ENCODE measurements at places on chromosomes 7 and 10.

GRCh38 chr10:59393349-59393748 is 31.0 kb upstream of the FAM13C start:
- no peak for DNase-seq

DNA sequence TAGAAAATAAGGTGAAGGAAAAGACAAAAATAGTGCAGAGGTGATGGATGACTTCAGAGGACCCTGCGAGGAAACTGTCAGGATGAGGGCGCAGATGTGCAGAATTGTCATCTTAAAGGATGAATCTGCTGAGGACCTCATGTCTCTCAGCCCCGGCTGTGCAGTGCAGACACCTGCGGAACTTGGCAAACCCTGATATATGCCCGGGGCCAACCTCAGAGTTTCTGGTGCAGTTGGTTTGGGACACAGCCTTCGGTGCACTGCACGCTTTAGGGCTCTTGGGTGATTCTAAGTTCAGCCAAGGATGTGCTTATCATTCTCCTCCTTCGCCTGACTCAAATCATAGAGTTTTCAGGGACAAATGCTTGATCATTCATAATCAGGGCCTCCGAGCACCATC is 310.1 kb downstream of the TCERG1L start:
- no peak for DNase-seq

GRCh38 chr10:131833013-131833412 is 67.8 kb upstream of the PPP2R2D start:
- DNase-seq: no peak

GRCh38 chr7:55325371-55325792 is 39.8 kb upstream of the LANCL2 start:
- no peak for DNase-seq

- no peak for DNase-seq
Measured at GRCh38 chr7:149846436-149847046, 8.4 kb downstream of the ZNF862 start.

GRCh38 chr10:112278871-112279270 is 4.3 kb upstream of the TECTB start:
- DNase-seq: no peak

DNA sequence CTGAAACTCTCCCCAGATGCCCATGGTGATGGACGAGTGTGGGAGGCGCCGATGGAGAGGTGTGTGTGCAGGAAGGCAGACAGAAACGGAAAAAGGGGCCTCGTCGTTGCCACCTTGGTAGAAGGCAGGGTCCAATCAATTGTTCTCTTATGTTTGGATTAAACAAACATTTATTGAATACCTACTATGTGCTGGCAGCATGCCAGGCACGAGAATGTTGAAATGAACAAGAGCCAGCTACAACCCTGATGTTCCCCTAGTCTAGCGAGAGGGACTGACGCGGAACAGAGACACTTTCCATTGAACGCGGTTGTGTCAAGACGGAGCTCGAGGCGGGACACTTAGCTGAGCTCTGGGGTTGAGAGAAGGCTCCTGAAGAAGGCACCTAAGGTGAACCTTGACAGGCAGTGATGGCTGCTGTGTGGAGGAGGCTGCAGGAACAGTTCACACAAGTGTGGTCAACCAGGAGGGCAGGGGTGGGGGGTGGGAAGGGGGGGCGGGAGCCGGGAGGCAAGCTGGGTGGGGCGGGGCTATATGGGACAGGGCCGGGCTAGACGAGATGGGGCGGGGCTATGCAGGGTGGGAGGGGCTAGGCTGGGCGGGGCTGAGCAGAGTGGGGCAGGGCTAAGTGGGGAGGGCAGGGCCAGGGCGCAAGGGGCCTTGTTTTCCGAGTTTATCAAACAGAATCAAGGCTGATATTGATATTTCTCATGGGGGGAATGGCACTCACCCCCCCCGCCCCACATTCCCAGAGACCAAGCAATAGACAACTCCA is 181.0 kb downstream of the GATA3 start:
- no peak for DNase-seq

GRCh38 chr7:34497153-34497777 is 160.8 kb upstream of the NPSR1 start:
- DNase-seq: no peak

- no peak for DNase-seq
Measured at GRCh38 chr7:133064082-133064820, 17.6 kb downstream of the CHCHD3 start.

DNA sequence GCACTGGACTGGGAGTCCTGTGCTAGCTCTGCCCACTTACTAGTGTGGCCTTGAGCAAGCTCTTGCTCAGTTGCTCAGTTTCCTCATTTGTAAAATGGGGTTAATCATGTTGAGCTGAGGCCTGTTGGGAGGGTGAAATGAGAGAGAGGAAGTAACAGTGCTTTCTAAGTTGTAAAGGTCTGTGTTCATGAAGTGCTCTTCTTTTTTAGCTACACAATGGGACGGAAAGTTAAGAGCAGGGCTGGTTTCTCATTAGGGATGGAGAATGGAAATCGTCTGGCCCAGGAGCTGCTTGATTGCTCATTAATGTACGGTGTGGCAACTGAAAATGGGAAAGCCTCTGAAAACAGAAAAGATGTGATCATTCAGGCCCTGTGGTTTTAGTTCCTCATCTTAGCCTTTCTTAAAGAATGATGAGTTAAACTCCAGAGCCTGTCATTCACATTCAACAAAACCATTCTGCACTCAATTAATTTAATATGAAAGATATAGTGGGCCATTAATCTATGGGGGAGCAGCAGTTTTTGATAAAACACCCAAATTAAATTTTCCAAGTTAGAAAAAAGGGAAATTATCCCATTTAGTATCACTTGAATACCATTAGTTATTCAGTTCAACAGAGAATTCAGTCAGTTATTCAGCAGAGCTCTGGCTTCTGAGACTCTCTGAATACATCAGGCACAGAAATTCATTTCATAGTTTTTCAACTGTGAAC is 60.5 kb downstream of the SH2D4B start:
- no peak for DNase-seq

GRCh38 chr7:130286881-130287280 is 6.1 kb upstream of the CPA4 start:
- DNase-seq: no peak

DNA sequence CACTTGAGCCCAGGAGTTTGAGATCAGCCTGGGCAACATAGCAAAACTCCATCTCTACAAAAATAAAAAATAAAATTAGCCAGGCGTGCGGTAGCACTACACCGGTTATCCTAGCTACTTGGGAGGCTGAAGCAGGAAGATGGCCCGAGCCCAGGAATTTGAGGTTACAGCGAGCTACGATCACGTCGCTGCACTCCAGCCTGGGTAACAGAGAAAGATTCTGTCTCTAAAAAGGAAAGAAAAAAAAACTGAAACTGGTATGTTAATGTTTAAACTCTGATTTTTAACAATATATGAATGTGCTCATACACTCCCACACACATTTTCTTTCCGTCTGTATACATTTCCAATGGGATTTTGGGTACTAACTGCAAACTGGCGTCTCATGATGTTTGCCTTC is 140.6 kb upstream of the KMT2E start:
- no peak for DNase-seq

- DNase-seq: no peak
Measured at GRCh38 chr7:81447351-81447952, 322.4 kb downstream of the HGF start.

DNA sequence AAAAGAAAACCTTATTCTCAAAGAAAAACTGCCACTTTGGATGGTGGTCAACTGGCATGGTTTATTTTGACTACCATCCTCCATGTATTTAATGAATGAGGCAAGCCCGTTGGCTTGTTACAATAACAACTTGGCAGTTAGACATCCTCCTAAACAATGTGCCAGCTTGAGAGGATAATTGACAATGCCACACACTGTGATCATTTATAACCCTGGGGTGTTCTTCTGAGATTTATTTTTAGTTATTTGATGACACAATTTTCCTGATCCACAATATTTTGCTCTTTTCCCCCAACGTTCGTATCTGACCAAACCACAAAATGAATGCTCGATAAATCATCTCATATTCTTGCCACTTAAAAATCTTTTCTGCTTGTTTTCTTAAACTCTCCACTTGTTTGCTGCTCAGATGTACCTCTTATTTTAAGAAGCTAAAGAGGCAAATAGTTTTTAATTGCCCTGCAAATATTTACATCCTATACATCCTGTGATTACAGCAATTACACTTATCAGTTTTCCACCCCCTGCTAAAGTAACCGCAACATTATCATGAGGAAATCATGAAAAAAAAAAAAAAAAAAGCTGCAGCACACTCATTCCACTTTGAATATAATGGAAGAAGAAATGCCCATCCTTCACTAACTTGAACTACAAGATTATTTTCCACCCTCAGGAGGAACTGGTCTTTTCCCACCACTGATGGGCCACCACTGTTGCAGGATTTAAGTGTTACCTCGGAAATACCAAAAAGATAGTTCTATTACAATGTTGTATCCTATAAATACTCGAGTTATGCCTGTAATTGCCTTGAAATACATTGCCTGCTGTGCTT is 119.9 kb downstream of the MBL2 start:
- no peak for DNase-seq

DNA sequence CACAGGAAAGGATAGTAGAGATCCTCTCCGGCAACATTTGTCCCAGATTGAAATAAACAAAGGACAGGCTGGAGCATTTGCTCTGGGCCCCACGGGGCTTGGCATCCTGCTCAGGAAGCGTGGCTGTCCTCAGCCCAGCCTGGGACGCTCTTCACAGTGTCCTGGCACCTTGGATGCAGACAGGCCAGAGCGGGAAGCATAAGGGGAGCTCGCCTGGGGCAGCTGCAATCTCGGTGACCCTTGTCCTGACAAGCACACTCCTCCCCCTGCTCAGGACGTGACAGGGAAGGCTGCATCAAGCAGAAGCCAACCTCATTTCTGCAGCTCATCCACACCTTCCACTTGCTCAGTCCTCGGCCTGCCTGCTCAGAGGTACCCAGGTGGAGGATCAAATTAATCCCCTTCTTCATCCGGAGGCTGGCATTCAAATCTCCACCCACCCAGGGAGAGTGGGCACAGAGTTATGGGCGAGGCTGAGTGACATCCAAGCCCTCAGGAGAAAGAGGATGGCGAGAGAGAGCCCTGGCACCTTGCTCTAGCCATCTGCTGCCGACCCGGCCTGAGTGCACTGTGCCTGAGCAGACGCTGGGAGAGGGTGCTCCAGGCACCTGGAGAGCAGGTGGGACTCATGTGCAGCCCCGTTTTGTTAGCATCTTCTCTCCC is 47.6 kb downstream of the ABRAXAS2 start:
- DNase-seq: no peak

DNA sequence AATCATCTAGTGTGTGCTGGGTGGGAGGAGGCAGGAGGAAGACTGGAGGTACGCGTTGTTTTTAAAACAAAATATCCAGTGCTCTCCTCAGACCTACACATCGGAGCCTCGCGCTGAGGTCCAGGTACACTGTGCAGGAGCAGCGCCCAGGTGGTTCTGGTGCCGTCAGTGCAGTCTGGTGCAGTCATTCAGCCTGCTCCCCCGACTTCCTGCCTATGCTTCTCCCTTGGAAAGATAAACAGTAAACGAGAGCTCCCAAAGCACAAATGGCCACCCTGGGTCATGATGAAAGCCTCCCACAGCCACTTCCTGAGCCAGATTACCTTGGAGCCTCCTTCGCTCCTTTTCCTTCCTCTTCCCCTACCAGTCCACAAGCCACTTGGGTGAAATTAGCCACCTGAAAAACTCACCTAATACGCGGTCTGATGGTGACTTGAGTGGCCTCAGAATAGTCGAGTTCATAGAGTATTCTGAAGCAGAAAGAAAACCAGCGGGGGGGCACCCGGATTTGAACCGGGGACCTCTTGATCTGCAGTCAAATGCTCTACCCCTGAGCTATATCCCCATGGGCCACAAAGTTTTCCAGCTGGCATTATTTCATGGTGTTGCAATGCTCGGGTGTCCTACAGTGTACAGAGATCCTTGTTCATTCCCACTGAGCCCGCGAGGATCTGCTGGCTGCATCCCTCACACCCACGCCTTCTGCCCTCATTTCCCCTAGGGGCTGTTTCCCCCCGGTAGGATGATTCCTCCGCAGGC is 82.5 kb downstream of the ZNF467 start:
- DNase-seq: no peak

DNA sequence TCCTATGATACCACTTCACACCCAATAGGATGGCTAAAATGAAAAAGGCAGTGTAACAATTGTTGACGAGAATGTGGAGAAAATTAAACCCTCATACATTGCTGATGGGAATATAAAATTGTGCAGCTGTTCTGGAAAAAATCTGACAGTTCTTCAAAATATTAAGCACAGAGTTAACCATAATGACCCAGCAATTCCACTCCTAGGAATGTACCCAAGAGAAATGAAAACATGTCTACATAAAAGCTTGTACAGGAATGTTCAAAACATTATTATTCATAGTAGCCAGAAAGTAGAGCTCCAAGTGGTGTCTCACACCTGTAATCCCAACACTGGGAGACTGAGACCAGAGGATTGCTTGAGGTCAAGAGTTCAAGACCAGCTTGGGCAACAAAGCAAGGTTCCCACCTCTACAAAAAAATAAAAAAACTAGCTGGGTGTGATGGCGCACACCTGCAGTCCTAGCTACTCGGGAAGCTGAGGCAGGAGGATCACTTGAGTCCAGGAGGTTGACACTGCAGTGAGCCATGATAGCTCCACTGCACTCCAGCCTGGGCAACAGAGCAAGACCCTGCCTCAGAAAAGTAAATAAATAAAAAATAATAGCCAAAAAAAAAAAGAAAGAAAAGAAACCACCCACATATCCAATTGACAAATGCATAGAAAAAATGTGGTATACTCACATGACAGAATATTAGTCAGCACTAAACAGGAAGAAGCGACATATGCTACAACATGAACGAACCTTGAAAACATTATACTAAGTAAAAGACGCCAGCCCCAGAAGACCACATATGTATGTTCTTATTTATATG is 5.0 kb downstream of the RHEB start:
- DNase-seq: no peak

- DNase-seq: no peak
Measured at GRCh38 chr7:12162415-12163113, 48.5 kb upstream of the TMEM106B start.

DNA sequence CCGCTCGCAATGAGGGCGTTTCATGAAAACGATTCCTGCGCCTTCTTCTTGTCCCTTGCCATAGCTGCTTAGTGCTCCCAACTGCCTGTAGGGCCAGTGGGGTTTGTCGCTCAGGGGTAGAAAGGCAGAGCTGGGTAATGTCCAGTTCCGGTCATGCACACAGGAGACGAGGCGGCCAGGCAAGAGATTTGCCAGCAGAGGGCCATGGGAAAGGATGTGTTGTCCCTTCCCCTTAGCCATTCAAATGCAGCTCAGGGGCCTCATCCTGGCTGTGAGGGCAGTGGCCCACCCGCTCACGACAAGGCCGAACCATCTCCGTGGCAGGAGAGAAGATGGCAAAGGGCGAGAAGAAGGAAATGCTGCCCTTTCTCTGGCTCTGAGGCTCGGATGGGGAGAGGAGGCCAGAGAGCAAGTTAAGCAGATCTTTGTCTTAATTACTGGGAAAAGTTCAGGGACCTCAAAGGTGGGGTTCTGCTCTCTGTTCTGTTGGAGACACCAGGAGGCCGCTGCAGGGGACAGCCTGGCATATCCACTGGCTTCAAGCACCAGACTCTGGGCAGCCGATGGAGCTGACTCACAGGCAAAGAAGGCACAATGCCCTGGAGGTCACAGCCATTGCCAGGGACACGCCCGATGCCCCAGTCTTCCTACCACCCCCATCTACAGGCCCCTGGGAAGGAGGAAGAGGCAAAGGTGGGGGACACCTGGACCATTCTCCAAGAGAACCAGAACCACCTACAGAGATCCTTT is 534.8 kb upstream of the MGMT start:
- no peak for DNase-seq

GRCh38 chr10:33817605-33818004 is 483.1 kb upstream of the NRP1 start:
- DNase-seq: no peak

All from CD4-positive, alpha-beta T cell treated with Interleukin-15 for 4 hours (primary cell).